ENCODE measurements at places on chromosomes 12 and 14.

- no peak for DNase-seq
Observed at GRCh38 chr12:15769586-15769985, 19.6 kb downstream of the EPS8 start.

GRCh38 chr12:27946421-27946820 lies 26.1 kb downstream of the PTHLH start:
- no peak for DNase-seq

DNA sequence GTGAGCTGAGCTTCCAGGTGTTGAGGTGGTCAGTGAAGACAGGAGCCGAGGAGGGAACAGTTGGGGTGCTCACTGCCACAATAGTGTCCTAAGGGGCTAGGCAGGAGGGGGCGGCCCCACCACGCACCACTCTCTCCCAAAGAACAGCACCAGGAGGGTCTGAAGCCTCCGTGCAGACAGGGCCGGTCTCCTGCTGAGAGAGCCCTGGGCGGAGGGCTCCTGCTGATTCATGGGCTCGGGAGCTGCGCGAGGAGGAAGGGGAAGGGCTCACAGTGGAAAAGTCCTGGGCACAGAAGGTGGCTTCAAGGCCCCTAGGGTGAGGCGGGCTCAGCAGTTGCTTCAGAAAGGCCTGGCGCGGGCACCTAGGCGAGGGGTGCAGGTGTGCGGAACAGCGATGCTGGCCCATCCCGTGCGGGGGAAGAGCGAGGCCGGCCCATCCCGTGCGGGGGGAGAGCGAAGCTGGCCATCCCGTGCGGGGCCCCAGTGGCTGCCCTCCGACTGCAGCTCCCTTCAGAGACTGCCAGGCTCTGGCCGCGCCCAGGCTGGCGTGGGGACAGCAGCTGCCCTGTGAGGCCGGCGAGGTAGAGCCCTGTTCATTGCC lies 176.7 kb downstream of the ADGRD1 start:
- no peak for DNase-seq

- no peak for DNase-seq
Observed at GRCh38 chr14:97415907-97416306, 618.7 kb downstream of the VRK1 start.

DNA sequence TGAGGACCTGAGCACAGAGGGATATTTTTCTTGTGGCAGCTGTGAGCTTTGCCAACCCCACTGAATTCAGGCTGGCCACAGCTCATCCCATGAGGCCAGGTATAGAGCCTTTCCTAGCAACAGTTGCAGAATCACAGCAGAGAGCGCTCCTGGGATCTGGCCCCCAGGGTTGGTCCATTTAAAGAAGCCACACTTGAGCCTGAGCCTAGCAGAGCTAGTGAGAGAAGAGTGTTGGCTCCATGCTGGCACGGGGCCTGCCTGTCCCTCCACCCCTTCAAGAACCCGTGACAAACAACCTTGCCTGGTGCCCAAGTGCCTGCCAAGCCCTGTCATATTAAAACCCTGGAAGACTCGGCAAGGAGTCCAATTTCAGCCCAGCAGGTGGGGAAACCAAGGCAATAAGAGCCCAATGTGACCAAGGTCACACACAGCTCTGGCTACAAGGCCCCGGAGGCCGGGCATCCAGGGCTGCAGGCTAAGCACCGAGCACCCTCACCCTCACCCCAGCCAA lies 91.6 kb downstream of the LRRC74A start:
- no peak for DNase-seq

DNA sequence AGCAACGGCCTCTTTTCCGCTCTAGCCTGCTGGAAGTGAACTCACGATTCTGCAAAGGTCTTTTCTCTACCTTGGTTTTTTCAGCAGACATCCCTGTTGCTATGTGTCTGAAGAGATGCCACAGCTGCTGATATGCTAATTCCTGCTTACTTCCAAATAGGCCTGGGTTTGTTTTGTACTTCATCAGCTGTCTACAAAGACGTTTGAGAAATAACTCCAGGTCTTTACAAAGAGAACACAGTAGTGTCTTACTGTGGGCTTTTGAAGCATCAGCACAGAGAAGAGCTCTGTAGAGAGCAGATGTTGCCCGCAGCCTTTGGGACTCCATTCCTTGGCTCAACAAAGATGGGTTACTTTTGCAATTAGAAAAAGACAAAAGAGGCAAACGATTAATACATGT lies 1366.5 kb downstream of the AACS start:
- no peak for DNase-seq

- no peak for DNase-seq
Observed at GRCh38 chr12:6771091-6771495, 1.2 kb upstream of the LAG3 start.

DNA sequence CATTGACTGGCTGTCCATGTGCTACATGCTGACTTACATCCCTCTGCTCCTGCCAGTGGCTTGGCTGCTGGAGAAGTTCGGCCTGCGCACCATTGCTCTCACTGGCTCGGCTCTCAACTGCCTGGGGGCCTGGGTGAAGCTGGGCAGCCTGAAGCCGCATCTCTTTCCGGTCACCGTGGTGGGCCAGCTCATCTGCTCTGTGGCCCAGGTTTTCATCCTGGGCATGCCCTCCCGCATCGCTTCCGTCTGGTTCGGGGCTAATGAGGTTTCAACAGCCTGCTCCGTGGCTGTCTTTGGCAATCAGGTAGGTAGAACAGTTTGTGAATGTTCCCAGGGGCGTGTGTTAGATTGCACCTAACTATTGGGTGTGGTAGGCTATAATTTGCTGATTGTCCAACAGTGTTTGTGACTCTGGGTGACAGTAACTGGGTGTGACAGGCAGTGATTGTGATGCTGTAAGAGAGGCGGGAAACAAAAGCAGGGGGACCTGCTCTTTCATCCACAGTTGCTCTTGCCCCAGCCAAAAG lies 981 bp downstream of the FLVCR2 start:
- DNase-seq: no peak

- DNase-seq: no peak
Observed at GRCh38 chr12:46126050-46126727, 135.8 kb upstream of the SCAF11 start.

DNA sequence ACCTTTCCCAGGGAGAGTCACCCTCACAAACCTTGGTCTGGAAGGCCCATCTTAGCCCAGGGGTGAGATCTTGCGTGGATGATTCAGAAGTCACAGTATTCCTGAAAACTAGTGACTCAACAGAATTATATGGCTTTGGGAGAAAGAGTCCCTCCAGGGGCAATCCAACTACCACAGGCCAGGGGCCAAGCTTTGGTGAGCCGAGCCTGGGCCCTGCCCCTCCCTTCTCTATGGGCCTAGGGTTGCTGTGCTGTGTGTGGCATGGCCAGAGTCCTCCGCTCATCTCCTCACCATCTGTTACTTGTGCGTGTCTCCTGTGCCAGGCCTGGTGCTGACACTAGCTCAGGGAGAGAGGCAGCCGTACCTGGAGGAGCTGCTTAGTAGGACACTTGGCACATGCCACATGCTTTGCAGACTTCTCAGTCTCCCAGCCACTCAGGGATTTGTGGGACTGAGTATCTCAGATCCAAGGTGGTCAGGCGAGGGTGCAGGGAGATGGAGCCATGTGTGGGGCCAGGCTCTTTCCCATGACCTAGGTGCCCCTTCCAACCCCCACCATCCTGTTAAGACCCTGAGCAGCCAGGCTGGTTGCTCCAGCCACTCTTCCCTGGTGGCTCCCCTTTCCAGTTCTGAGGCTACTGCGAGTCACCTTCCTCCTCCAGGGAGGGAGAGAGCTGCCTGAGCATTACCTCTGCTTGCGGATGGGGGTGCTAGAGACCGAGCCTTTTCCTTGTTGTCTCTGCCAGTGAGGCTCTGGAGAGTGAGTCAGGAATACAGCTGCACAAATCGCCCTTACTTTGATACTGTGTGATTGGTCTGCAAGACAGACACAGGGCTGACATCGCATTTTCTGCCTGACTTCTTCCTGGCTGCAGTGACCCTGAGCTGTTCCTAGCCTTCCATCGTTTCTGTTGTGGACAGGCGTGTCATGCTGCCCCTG lies 94.1 kb downstream of the SLC25A47 start:
- DNase-seq: no peak

DNA sequence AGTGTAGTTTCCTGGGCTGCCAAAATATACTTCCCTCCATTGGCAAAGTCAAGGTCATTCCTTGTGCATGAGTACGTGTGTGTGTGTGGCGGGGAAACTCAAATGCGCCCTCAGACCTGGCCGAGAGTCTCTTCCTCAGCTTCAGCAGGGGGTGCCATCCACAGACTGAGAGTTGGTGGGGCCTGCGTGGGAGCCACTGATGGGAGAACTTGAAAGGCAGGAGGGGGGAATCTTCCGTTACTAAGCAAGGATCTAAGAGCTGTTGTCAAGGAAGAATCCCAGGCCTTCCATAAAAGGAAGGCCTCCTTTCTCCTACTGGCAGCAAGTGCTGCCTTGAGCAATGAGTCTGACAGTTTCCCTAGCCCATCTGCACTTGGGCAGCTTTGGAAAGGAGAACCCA lies 274.9 kb downstream of the EMP1 start:
- DNase-seq: no peak

DNA sequence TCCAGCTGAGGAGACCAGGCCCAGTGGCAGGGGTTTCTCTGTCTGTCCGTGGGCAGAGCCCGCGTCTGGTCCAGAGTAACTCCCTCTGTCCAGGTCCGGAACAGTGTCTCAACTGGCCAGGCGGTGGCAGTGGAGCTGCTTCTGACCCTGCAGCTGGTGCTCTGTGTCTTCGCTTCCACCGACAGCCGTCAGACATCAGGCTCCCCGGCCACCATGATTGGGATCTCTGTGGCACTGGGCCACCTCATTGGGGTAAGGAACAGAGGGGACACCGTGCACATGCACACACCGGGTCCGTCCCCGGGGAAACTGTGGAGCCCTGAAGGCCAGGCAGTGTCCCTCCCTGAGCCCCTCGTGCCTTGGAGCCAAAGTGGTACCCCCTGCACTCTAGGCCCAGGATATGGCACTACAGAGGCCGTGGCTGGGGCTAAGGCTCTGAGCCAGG lies 1.5 kb downstream of the AQP6 start:
- no peak for DNase-seq

GRCh38 chr14:88551980-88552431 lies 2.8 kb downstream of the PTPN21 start:
- no peak for DNase-seq

GRCh38 chr12:53951577-53952334 lies 2.9 kb upstream of the HOXC12 start:
- no peak for DNase-seq

GRCh38 chr14:58557242-58557641 lies 80.5 kb upstream of the DACT1 start:
- DNase-seq: no peak

- no peak for DNase-seq
Observed at GRCh38 chr12:7747246-7747645, at the start of gene CLEC4C. TSS of gene CLEC4C (minus strand) at chr12:7747375. CDS start at chr12:7747348, 27 bp downstream.

DNA sequence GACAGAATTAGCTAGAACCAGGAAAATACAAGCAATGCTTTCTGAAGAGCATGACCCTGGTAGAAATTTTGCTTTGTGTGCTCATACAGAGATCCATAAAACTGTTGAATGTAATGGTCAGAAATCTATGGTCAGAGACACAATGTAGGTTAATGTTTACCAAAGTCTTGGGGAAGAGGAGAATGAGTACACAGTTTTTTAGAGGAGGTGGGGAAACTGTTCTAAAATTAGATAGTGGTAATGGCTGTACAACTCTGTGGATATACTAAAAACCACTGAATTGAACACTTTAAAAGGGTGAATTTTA lies 109.5 kb upstream of the ARHGAP5 start:
- no peak for DNase-seq

DNA sequence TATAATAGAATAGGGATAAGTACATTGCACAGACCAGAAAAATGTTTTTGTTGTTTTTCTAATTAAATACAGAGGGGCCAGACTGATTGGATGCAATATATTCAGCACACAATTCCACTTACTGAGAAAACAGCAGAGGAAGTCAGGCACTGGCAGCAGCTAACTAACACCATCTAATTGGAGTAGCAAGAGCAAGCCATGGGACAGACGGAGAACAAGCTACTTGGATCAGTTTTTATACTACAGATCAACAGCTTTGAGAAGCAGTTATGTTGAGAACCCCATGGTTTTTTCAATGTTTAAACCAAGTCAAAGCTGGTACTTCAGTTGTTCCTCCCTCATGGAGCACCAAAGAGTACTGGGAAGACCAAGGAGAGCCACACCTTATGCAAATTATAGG lies 1249.4 kb downstream of the LRFN5 start:
- DNase-seq: no peak

DNA sequence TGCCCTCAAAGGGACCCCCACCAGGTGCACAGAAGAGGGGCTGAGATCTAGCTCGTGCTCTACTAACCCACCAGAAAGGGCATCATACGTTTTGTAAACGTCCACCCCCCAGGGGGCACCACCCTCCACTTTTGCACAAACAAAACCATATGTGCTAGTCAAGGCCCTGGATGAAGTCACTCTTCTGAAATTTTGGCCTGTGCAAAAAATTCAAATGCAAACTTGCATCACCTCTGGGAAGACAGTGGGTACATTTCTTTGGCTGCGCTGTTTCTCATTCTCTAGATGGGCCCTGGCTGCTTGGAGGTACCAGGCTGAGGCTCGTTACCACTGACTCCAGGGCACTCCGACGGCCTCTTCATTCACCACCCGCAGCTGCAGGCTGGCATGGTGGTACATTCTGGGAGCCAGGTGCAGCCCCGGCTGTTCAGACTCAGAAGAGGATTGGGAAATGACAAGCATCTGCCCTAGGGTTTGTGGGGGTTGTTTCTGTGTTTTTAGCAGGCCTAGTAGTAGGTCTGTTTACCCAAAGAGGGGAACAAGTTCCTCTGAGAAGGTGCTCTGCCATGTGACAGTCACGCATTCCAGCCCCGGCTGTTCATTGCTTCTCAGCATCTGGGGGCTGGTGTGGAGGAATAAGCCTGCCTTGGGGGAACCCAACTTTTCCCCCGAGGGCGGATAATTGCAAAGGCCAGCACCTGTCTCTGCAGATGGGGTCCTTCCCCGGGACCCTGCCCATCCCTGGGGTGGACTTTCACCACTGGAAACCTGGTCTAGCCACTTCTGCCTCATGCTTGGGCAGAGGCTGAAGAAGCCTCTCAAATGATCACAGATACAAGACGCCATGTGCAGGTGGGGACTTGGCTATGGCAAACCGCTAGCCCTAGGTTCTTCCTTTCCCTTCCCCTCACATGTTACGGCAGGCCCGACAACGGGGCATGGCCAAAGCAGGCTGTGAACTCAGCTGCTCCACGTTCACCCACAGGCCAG lies 147.6 kb downstream of the DPF3 start:
- DNase-seq: no peak

- no peak for DNase-seq
Observed at GRCh38 chr14:103548463-103549351, 13.8 kb downstream of the BAG5 start.

DNA sequence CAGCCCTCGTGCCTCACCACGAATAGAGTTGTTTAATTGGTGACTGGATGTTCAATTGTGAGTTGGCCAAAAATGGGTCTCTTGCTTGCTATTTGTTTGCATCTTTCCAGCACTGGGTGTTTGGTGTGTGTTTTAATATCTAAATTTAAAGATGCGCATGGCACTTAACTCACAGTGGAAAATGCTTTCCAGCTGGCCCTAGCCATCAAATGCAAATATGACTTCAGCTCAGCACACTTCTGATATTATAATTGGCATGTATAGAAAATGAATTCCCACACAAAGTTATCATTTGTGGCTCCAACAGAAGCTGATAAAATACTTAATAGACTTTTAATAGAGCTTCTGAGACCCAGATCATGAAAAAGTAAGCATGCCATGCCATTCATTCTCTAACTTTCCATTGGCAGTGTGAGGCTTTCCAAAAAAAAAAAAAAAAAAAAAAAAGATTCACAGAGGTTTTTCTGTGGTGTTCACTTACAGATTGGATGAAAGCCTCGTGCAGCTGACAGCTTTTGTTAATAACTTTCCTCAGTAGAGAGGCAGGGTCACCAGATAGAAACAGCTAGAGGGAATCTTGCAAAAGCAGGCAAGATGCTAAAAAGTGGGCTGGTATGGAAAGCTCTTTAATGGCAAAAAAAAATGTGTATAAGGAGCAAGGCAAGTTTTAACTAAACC lies 425.2 kb downstream of the GALC start:
- no peak for DNase-seq

- DNase-seq: no peak
Observed at GRCh38 chr12:1920971-1921370, 2.5 kb upstream of the CACNA2D4 start.
